ENCODE measurements at places on chromosomes 16 and 17. TPM values are rescaled to one million over a fixed set of nuclear protein-coding genes. Genes with fewer than 3 reads are reported as not detected.

- no peak for DNase-seq
Observed at GRCh38 chr16:24829153-24829552, 16.6 kb upstream of the SLC5A11 start.

CACNG5 gene
- total RNA-seq: not detected

GRCh38 chr17:82022310-82022980 lies at the start of gene CENPX:
Gene CENPX (minus strand): TSS chr17:82022878. CDS start chr17:82022861, 17 bp downstream.
- no peak for DNase-seq

GRCh38 chr17:58097384-58098088 lies 14.3 kb downstream of the DYNLL2 start:
- no peak for DNase-seq

TRIM25 gene
- 59.9 TPM for total RNA-seq

DNA sequence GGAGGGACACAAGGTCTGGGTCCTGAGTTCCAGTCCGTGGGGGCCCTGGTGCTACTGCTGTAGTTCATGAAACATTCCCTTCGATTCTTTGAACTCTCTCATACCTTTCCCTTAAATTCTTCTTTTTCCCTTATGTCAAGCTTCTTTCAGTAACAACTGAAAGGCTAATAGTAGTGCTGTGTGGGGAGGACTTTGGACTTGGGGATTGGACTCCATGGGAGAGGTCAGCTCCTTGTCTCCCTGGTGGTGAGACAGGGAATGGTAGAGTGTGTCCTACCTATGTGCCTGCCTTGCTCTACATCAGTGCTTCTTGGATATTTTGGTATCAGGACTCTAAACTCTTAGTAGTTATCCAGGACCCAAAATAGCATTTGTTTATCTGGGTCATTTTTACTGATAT lies 628.1 kb downstream of the WWOX start:
- DNase-seq: no peak

DNA sequence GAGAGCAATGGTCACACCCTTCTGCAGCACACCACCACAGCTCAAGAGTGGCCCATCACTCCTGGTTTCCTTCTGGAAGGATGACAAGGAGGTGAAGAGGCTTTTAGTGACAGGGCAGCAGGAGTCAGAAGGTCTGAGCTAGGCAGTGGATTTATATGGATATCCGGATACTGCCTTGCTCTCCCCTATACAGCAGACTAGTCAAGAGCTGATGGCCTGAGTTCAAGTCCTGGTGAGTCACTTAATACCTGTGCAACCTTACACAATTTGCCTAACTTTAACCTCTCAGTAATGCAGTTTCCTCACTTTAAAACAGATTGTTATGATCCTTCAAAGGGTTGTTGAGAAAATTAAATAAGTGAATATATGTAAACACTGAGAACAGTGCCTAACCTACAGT lies 22.9 kb downstream of the MYO18A start:
- no peak for DNase-seq

PRSS36 gene
- total RNA-seq: 0.83 TPM

GRCh38 chr17:72421128-72422092 lies 300.6 kb downstream of the SOX9 start:
- no peak for DNase-seq

DNA sequence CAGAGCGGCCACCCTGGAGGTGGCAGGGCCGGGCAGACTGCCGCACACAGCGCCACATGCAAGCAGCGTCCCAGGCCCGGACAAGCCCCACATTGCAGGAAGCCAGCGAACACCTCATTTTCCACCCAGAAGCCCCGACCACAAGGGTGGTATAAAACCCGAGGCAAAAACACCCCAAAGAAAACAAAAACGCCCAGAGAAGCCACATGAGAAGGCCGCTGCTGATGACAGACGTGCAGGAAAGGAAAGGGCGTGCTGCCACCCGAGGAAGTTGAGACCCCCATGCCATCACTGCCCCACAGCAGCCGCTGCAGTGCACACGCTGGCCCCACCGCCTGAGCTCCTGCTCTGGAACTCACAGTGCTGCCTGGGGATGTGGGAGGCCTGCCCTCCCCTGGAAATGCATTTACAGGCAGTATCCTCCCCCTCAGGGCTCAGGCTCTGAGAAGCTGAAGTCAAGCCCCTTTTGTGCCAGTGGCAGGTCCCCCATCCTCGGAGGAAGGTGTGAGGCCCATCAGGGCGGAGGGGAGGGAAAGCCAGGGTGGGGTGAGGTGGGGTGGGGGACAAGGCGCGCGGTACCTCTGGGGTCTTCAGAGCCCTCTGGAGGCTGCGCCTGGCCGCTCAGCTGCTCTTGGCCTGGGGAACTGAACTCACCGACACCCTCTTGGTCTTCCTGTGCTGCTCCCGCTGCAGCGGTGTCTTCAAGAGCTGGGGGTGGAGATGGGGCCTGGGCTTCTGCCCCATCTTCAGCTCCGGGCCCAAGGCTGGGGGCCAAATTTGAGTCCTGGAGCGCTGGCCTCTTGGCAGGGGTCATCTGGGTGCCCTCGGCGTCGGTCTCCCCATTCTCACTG lies 62.0 kb downstream of the IL21R start:
- DNase-seq: peak; percentile 79

KRT31 gene
- not detected for total RNA-seq

DNA sequence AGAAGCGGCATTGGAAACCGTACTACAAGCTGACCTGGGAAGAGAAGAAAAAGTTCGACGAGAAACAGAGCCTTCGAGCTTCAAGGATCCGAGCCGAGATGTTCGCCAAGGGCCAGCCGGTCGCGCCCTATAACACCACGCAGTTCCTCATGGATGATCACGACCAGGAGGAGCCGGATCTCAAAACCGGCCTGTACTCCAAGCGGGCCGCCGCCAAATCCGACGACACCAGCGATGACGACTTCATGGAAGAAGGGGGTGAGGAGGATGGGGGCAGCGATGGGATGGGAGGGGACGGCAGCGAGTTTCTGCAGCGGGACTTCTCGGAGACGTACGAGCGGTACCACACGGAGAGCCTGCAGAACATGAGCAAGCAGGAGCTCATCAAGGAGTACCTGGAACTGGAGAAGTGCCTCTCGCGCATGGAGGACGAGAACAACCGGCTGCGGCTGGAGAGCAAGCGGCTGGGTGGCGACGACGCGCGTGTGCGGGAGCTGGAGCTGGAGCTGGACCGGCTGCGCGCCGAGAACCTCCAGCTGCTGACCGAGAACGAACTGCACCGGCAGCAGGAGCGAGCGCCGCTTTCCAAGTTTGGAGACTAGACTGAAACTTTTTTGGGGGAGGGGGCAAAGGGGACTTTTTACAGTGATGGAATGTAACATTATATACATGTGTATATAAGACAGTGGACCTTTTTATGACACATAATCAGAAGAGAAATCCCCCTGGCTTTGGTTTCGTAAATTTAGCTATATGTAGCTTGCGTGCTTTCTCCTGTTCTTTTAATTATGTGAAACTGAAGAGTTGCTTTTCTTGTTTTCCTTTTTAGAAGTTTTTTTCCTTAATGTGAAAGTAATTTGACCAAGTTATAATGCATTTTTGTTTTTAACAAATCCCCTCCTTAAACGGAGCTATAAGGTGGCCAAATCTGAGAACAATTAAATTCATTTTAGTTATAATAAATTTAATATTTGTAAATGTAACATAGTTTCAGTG lies 1.7 kb downstream of the HEXIM1 start:
- peak; percentile 42 for DNase-seq

DNA sequence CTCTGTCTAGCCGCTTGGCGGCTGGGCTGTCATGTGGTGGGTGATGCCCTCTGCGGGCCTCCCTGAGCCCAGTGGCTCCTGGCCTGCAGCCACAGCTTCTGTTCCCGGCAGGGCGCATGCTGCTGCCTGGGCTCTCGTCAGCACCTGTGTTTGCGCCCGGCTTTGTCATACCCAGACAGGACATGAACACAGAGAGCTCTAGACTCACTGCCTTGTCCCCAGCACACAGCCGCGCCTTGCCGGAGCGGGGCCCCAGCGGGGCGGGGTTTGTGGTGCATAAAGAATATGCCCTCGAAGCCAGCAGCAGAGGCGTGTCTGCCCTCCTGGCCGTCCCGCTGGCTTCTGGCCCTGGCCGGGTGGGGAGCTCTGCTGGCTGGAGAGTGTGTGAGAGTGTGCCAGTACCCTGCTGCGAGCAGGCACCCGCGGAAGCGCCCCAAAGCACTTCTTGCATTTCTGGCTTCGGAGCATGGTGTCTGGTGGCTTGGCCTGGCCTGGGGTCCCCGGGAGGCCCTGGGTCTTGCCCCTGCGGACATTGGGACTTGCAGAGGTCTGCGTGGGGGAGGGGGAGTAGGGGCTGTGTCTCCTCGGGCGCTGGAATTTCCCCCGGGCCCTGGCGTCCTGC lies 14.4 kb downstream of the ASPSCR1 start:
- DNase-seq: no peak

SOX15 gene
- total RNA-seq: 0.55 TPM

KIFC3 gene
- 0.36 TPM for total RNA-seq

- no peak for DNase-seq
Observed at GRCh38 chr17:21602176-21602575, 90.1 kb upstream of the KCNJ18 start.

GRCh38 chr17:55274355-55275255 lies 9.8 kb downstream of the HLF start:
- DNase-seq: no peak

GRCh38 chr17:60036796-60037677 lies 41.7 kb downstream of the HEATR6 start:
- peak; percentile 48 for DNase-seq

ITGA2B gene
- total RNA-seq: 0.86 TPM

CACNG3 gene
- total RNA-seq: not detected

GPR139 gene
- total RNA-seq: not detected

GRCh38 chr17:62965174-62965685 lies 805 bp upstream of the TANC2 start:
- no peak for DNase-seq

GRCh38 chr16:50735629-50736122 lies 6.2 kb upstream of the CYLD start:
- no peak for DNase-seq

DNA sequence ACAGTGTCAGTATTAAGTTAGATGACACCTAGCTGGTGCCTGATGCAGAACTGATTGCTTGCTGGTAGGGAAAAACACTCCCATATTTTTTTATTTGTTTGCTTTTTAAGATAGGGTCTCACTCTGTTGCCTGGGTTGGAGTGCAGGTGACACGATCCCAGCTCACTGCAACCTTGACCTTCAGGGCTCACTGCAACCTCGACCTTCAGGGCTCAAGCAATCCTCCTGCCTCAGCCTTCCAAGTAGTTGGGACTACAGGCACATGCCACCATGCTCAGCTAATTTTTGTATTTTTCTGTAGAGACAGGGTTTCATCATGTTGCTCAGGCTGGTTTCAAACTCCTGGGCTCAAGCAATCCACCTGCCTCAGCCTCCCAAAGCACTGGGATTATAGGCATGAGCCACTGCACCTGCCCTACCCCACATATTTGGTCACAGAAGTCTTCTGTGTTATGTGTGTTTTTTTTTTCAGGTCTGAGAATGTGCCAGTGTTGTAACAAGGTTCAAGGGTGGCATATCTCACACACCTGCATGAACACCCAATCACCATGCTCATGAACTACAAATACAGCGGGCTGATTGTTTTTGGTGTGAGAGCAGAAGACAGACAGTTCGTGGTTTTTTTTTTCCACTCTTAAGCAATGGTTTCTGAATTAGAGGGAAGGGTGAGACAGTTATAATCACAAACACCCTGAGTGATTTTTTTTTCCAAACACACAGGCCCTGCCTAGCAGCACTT lies 22.8 kb downstream of the SPAG9 start:
- DNase-seq: no peak

- no peak for DNase-seq
Observed at GRCh38 chr17:29717817-29718216, 95.1 kb upstream of the CORO6 start.

DNA sequence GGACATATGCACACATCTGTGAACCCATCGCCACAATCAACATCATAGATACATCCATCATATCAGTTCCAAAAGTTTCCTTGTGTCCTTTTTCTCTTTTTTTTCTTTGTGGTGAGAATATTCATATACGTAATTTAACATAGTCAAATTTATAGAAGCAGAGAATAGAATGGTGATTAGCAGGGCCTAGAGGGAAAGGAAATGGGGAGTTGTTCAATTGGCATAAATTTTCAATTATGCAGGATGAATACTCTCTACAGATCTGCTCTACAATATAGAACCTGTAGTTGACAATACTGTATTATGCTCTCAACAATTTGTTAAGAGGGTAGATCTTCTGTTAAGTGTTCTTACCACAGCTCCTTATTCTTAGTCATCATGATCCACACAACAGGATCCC lies 413.2 kb downstream of the SHISA9 start:
- DNase-seq: no peak

DNA sequence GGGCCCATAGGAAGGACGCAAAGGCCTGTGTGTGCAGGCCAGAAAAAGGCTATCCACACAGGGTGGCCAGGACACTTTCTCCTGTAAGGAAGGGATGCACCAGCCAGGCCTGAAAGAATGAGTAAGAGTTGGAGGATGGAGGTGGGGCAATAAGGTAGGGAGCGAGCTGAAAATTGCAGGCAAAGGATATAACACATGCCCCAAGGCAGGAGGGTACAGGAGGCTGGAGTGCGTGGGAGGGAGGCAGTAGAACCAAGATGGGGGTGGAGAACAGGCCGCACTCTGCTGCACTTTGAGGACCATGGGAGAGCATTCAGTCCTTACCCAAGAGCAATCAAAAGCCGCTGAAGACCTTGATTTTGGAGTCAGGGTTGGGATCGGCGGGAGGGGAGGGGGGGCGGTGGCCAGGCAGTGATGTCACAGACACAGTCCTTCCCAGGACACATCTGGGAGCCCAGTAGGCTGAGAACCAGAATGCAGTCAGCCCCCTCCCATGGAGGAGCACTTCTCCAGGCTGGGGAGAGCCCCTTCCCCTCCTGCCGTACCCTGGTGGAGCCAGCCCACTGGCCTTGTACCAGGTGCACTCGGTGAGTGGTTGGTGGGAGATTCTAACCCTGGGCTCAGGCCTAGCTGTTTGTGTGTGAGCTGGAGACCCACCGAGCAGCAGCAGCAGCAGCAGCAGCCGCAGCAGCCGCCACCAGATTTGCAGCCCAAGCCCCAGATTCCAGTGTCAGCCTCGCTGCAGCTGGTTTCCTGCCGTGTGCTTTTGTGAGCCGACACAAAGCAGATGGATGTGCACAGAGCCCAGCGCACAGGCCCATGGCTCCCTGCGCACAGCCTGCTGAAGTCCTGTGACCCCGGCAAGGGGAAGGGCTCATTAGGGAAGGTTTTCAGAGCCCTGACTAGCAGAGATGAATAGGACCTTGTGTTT lies 17.5 kb downstream of the ANKRD40 start:
- no peak for DNase-seq

DNA sequence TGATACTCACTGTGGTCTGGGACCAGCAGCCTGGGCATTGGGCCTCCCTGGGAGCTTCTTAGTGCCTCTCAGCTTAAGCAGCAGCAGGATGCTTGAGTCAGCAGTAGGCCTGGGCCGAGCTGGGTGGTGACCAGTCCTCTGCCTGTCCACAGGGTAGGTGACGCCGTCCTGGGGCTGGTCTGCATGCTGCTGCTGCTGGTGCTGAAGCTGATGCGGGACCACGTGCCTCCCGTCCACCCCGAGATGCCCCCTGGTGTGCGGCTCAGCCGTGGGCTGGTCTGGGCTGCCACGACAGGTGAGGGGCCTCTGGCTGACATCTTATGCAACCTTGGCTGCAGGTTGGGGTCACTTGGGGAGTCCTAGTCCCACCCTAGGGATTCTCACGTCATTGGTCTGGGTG lies 7.4 kb downstream of the SLC26A11 start:
- DNase-seq: no peak
